KG1 (cell line): ENCODE measurements at places on chromosomes 2 and 18.

GRCh38 chr2:112257575-112257974, 2.7 kb upstream of the ZC3H8 start:
- DNase-seq: no peak

GRCh38 chr2:20615068-20615465, 35.8 kb downstream of the HS1BP3 start:
- no peak for DNase-seq

DNA sequence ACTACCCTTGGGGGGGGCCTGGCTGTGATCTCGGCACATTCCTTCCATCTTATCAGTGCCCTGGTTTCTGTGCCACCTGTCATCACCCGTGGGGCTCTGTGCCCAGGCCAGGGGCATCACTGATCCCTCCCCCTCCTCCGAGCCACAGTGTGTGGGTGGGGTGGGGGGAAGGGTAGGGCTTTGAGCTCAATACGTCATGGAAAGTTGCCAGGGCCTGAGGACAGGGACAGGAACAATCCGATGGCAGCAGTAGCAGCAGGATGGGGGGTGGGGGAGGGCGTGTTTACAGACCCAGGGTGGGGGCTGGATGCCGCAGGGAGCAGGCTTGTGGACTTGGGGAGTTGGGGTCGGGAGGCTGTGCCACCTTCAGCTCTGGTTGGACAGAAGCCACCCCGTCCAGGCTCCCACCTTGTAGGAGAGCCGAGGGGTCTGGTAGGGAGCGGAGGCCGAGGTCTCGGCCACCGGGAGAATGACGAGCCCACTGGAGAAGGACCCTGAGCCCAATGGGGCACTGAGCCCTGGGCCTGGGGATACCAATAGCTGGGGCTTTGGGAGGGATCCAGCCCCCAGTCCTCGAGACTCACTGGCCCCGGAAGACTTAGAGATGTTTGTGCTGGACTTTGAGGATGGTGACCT, 3.5 kb downstream of the SLC4A3 start:
- no peak for DNase-seq

- DNase-seq: no peak
Measured at GRCh38 chr2:53544871-53545558, 222.6 kb upstream of the CHAC2 start.

DNA sequence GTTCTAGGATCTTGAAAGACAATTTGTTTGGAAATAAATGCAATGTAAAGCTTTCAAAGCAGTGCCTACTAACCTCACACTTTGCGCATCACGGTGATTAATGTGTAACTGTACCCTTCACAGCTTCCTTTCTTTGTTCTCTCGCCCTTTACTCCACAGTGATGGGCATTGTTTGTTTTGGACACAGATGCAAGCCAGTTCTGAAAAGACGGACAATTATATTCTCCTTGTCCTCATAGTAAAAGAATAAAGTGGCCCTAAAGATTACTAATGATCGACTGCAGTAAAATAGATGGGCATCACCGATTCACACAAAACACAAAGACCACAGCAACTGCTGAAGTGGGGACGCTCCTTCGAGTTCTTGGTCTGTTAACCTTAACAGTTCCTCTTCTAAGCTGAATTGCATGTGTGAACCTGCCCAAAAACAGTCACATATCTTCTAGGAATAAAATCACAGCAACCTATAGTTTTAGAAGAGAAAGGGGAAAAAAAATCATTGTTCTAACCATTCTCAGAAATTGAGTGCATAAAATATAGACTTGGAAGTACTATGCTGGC, 7.7 kb downstream of the L3MBTL4 start:
- DNase-seq: no peak

- no peak for DNase-seq
Measured at GRCh38 chr2:28348149-28348567, 44.5 kb upstream of the FOSL2 start.

GRCh38 chr2:73080321-73081131, 9.0 kb upstream of the SFXN5 start:
- no peak for DNase-seq

DNA sequence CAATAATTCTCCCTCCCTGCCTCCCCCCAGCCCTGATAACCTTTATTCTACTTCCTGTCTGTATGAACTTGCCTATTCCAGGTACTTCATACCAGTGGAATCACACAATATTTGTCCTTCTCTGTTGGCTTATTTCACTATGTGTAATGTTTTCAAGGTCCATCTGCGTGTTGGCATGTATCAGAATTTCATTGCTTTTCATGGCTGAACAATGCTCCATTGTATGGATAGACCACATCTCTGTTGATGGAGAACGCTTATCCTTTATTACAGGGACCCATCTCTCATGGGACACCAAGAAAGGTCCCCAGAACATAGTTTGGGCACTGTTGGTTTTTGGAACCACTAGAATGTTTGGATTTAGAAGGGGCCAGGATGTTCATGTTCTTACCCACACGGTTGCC, 40.2 kb downstream of the ATOH8 start:
- no peak for DNase-seq

GRCh38 chr2:84959095-84959565, 11.8 kb upstream of the KCMF1 start:
- no peak for DNase-seq

GRCh38 chr2:129799036-129799958, 180.2 kb upstream of the RAB6C start:
- no peak for DNase-seq

DNA sequence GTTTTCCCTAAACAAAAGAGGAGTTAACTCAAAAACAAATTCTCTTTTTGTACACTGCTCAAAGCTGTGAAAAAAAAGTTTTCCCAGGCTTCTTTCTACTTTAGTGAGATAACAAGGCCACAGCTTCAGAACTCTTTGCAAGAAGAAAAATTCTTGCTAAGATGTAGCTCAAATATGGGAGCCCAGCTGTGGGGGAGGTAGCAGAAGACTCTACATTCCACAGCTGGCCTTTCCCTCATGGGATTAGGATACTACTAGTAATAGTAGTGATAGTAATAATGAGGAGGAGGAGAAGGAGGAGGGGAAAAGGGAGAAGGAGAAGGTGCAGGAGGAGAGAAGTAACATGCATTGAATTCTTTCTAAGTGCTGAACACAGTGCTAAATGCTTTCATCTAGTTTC, 19.2 kb upstream of the CERS6 start:
- DNase-seq: no peak

- no peak for DNase-seq
Measured at GRCh38 chr2:160061944-160062291, 497 bp downstream of the PLA2R1 start.

DNA sequence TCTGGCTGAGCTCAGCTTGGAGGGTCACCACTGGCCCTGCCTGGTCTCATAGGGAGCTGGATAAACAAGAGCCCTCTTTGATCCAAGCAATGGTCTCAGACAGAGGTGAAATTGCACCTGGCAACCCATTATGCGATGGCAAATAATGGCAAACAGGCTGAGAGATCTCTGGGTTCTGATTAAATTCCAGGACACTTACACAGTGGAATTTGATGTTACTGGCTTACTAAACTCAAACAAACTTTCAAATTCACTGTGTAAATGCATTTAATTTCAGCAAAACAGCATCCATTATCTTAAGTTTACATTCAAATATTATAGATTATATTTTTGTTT, 19.5 kb upstream of the STAT4 start:
- no peak for DNase-seq

DNA sequence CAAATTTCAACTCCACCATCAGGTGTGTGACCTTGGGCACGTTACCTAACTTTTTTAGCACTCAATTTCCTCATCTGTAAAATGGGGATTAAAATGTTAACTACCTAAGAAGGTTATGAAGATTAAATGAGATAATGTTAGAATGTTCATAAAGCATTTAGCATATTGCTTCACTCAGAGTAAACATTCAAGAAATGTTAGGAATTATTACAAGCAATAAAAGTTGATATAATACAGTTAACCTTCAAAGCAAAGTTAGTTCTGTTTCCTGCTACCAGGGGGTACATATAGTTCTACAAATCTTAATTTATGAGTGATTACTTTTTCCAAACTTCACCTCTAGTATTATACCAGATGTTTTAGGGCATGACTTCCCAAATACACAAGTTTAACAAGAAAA, 254.2 kb downstream of the PDE11A start:
- DNase-seq: no peak

DNA sequence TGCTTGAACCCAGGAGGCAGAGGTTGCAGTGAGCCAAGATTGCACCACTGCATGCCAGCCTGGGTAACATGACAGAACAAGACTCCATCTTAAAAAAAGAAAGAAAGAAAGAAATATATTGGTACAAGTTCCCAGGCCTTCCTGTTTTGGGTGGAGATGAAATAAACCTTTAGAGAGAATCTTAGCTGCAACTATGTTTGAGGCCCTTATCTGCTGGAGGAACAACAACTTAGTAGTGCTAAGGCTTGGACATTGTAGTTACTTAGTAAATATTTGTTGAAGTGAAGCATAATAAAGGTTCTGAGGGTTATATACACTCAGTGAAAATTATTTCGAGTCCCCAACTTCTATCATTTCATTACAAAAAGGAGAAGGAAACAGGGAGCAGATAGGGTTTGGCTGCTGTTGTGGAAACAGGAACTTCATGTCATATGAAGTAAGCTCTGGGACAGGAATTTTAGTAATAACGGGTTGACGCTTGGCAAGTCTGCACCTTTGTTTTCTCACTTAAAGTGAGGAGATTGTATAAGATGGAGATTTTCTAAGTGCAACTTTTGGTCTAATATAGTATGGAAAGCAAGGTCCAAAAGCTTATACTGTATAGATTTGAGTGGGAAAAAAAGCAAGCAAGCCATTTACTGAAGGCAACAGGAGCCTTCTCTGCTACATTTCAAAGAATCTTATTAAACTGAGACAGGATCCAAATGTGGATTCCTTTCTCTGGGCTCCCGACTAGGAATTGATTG, 40.0 kb upstream of the AGPS start:
- DNase-seq: peak; percentile 48

GRCh38 chr2:128084757-128085156, 6.2 kb upstream of the UGGT1 start:
- DNase-seq: no peak

DNA sequence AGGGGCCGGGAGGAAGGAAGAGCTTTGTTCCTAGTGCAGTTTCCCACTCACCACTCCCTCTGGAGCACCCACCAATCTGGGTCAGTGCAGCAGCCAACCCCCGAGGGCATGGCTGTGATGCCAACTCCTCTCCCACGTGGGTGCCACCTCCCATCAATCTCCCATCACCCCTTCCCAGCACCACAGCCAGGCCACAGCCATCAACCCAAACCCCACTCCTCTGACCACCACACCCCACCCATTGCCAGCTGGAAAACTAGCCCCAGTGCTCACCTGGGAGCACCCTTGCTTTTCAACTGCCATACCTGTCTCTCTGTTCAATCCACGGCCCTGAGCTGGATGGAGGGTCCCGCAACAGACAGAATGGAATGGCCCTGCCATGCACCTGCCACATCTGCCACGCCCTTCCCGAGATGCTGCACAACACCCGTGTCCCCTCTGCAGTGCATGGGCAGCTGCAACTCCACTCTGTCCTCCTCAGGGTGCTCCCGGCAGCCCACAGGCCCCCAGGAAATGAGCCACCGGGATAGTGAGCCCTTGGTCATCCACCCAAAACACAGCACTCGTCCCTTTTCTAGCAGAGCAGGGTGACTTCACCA, 112.4 kb upstream of the ID2 start:
- no peak for DNase-seq

- no peak for DNase-seq
Measured at GRCh38 chr2:100066246-100066645, 76.1 kb downstream of the AFF3 start.

DNA sequence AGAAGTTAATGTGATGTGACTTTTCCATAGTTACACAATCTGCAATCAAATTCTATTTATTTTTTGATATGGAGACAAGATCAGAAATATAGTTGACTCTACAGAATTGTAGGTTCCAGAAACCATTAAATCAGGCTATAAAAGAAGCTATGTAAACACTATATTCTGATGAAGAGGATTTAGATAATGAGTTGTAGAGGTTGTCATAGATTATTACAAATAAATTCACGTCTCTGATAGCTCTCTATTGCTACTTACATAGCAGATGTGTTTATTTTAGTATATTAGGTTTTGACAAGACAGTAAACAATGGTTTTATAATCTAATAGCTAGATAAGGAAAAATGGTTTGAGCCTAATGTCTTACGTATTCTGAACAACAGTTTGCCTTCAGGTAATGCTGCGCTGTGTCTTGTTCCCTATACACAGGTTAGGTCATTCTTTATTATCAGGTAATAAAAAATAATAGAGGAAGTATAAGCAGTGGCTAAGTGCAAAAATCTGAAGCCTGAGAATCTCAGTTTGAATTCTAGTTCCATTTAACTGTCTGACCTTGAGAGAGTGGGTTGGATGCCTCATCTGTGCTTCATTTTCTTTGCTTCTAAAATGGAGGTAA, 93.4 kb downstream of the PPP1R1C start:
- DNase-seq: no peak

DNA sequence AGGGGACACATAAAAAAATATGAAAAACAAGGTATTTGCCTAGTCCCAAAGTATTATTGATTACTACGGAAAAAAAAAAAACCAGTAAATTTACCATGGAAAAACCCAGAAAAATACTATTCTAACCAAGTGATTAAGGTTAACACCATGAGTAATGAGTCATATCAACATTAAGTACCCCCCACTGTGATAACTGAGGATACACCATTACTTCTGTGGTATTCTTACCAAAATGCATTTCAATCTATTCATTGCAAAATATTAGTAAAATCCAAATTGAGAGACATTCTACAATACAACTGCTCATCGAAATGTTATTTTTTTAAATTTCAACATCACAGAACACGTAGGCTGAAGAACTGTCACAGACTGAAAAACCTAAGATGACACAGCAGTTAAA, 669.8 kb downstream of the ZEB2 start:
- no peak for DNase-seq

DNA sequence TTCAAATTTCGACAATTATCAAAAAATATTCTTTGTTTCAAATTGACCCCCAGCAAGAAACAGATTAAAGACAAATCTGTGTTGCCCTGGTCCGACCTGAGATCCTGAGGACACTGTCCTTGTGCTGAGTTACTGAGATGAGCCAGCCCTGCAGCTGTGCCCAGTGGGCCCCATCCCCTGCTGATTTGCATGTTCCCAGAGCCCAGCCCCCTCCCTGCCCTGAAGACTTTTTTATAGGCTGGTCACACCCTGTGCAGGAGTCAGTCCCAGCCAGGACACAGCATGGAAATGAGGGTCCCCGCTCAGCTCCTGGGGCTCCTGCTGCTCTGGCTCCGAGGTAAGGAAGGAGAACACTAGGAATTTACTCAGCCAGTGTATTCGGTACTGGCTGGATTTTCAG, 31.4 kb upstream of the ZNG1B start:
- no peak for DNase-seq

DNA sequence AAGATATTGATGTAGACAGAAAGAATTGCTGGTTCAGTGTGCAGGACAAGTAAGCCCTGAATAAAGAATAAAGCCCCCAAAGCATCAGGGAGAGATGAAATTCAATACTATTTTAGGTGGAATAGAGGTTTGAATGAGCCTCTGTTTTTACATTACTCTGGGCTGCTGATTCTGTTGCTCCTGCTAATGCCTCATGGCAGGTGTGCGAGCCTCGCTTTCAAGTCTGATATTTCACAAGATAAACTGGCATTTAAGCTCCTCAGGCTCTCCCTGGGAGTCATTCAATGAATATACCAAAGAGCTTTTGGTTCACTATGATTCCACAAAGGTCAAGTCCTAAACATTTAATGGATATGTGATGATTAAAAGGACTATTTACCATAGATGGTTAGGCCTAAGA, 601.0 kb upstream of the SLC39A10 start:
- DNase-seq: no peak
